ENCODE measurements at places on chromosomes 5 and 9.

DNA sequence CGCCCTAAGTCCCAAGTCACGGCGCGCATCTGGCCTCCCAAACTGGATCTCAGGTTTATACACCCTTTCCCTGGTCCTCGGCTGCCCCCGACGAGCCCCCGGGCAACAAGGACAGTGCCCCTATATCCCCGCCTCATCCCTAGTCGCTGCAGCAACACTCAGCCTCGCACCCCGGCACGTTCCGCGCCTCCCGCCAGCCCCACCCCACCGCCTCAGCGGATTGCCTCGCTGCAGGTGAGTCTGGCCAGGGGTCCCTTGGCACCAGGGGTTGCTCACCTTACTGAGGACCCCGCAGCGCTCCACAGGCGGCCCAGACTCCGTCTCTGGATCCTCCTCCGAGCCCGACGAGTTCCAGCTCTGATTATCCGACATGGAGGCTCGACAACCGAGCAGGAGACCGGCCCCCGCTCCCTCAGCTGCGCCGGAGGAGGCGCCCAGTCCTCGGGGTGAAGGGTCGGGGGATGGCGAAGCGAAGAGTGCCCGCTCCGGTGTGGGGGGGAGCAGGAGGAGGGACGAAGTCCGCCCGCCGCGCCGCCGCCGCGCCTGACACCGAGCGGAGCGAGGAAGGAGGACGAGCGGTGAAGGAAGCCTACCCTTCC, 494 bp downstream of the CERT1 start:
- DNase-seq, result peak; percentile 48

DNA sequence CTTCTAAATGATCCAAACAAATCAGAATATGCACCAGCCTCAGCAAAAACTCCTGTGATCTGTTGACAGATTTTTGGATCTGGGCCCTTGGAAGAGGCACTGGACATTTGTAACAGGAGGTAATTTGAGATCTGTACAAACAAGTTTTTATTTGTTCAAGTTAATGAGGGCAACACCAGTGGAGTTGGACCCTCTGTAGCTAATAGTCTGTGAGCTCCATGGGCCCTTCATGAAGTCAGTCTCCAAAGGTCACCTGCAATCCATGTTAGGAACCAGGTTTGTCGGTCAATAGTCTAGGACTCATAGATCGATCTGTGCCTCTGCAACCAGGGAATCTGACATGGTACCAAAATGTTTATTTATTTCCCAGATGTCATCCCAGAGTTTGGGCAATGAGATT, 40.9 kb downstream of the PAM start:
- no peak for DNase-seq

DNA sequence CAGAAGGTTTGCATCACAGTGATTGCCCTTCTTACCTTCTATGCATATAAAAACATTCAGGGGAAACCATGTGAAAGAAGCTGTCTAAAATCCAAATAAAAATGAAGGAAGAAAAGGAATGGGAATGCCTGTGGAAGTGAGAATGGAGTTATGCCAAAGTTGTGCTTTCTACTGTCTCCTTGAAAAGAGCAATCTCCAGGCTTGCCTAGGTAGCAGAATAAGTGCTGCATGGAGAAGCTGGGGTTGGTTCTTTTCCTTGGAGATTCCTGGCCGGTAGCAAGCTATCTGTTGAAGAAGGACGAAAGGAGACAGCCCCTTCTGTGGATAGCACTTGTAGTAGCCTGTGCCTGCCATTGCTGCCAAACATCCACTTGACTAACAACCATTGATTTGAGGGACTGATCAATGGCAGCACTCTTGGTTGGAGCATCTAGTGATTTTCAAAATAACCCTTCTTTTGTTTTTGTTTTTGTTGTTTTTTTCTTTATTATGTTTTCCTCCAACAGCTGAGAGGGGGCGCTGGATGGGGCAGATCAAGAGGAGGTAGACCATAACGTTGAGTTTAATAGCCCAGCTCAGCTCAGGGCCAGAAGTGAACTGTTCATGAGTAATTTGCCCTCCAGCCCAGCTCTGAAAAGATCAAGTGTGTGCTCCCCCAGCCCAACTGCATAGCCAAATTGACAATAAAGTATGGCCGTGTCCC, 1.6 kb downstream of the PLCXD3 start:
- DNase-seq, result no peak

- DNase-seq, result no peak
These were observed 591.6 kb downstream of the ISL1 start for GRCh38 chr5:51974834-51975233.

- DNase-seq, result no peak
These were observed 22.8 kb upstream of the FCN1 start for GRCh38 chr9:134940236-134941208.

DNA sequence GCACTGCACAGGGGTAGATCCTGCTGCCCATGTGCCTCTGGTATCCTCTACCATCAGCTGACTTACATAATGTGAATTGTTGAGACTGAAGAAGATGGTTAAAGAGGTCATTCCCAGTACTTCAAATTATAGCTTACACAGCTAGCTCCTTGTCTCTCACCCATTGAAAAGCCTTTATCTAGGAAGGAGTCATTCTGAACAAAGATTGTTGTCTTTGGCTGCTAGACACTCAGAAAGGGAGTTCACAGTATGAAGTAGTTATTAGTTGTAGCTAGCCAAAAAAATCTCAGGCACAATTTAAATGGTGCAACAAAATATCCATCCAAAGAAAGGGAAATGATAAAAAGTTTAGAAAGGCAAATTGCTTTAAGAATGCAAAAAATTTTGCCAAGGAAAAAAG, 102.0 kb upstream of the NREP start:
- DNase-seq, result no peak

DNA sequence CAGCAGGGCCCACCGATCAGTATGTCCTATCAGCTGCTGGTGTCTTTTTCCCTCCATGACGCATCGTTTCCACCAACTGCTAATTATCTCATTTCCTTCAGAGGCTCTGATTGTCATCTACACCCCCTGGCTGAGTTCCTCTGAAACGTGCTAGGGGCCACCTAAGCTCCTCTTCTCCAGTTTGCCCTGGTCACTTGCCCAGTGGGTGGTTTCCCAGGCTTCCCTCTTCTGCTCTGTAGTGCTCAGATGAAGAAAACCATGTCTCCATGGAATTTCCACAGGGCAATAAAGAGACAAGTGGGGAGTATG, 65.3 kb downstream of the TSTD2 start:
- DNase-seq, result no peak

GRCh38 chr5:124712731-124713305, 33.6 kb downstream of the ZNF608 start:
- no peak for DNase-seq

- DNase-seq, result no peak
These were observed 392.5 kb downstream of the KDM4C start for GRCh38 chr9:7150153-7150890.

- no peak for DNase-seq
These were observed 201.0 kb downstream of the IRX2 start for GRCh38 chr5:2550509-2550908.

DNA sequence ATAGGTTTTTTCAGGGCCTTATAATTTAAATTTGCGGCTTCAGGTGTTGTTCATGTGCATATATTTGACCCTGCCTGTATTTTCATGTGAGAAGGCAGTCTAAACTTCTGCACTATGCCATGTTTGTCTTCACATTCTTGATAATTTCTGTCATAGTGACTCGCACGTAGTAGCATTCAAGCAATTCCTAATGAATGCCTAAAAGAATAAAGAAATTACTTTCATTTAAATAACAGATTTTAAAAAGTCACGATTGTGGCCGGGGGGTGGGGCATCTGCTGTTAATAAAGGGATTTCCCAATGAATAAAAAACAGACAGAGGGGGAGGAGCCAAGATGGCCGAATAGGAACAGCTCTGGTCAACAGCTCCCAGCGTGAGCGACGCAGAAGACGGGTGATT, 318.0 kb downstream of the ADAMTS6 start:
- no peak for DNase-seq

GRCh38 chr5:72600391-72600981, 93.3 kb upstream of the ZNF366 start:
- no peak for DNase-seq

- DNase-seq, result no peak
These were observed 315 bp upstream of the GPR150 start for GRCh38 chr5:95619514-95620029.

GRCh38 chr5:133754575-133755169, 142.3 kb upstream of the FSTL4 start:
- DNase-seq, result peak; percentile 21

DNA sequence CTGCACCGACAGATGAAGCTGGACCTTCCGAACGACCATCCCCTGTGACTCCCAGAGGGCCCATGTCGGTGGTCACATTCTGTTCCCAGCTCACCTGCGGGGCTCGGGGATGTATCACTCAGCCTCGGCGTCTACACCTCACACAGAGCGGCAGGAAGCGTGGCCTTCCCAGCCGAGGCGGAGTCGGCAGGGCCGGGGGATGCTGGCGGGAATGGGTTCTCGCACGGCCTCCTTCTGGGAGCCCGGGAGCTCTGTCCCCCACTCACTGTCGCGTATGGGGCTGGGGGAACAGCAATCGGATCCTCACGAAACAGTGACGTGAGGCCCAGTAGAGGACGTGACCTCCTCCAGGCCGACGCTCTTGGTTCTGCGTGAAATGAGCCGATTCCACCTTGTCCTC, 20.4 kb downstream of the NACC2 start:
- no peak for DNase-seq

- DNase-seq, result no peak
These were observed 8.4 kb downstream of the ADAMTSL1 start for GRCh38 chr9:18482371-18482770.

DNA sequence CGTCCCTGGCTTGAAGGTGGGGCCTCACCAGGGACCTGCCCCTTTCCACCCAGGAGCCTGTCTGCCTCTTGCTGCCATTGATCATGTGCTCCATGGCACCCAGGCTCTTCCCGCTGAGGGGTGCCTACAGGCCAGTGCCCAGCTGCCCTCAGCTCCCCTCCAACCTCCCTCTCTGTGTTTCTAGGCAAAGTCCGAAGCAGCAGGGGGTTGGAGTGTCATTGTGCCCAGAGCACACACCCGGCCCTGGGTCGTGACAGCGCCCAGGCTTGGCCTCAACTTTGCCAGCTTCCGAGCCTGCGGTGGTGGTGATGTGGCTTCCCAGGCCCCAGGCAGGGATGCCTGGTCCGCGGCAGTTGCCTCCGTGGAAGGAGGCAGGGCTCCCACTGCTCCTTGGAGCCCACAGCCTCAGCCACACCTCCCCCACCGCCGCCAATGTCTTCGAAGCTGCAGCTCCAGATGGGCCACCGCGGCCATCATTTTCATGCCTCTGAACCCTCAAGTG, 52.4 kb downstream of the GTF3C4 start:
- DNase-seq, result no peak

- DNase-seq, result no peak
These were observed 186.0 kb downstream of the PAX5 start for GRCh38 chr9:36847781-36848673.

- DNase-seq, result no peak
These were observed 40.4 kb downstream of the PCSK5 start for GRCh38 chr9:75930730-75931321.

GRCh38 chr9:129750013-129750638, 2.7 kb downstream of the PTGES start:
- no peak for DNase-seq

GRCh38 chr9:133342069-133342406, 5.9 kb downstream of the MED22 start:
- DNase-seq, result no peak

GRCh38 chr9:116369706-116370105, 216.1 kb downstream of the PAPPA start:
- no peak for DNase-seq

- DNase-seq, result no peak
These were observed 519 bp downstream of the HSPA5 start for GRCh38 chr9:125240649-125240999.

- no peak for DNase-seq
These were observed 102.1 kb downstream of the FANCC start for GRCh38 chr9:95215336-95215898.

GRCh38 chr9:87381050-87381711, 116.5 kb upstream of the DAPK1 start:
- no peak for DNase-seq

GRCh38 chr9:28502189-28502588, 928.9 kb upstream of the C9orf72 start:
- DNase-seq, result no peak

DNA sequence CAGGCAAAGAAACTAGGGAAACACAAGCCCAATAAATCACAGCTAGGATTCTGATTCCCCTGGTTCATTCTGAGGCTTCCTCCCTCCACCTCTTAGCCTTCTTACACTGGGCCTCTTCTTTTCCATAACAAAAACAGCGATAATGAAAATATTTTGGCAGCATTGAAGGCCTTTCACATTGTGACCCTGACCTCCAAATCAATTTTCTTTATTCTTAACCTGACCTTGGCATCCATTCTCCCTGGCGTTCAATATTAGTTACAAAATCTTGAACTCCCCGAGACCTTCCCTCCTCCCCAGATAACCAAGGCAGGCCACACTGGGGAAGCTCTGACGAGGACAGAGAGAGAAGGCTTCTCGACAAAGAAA, 399.9 kb downstream of the ZSWIM6 start:
- no peak for DNase-seq

DNA sequence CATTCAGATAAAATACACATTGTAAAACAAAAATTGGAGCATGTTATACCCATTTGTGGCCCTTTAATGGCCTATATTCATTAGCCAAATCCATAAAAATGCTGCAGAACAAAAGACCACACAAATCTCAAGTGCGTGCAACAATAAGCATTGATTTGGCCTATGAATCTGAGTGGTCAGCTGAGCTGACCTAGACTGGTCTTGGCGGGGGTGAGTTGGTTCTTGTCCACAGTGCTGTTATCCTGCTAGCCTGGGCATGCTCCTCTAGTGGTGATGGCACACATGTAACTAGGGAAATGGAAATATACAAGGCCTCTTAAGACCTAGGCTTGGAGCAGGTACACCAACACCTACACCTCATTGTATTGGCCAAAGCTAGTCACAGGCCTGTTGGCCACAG, 122.2 kb upstream of the TBCA start:
- DNase-seq, result no peak

DNA sequence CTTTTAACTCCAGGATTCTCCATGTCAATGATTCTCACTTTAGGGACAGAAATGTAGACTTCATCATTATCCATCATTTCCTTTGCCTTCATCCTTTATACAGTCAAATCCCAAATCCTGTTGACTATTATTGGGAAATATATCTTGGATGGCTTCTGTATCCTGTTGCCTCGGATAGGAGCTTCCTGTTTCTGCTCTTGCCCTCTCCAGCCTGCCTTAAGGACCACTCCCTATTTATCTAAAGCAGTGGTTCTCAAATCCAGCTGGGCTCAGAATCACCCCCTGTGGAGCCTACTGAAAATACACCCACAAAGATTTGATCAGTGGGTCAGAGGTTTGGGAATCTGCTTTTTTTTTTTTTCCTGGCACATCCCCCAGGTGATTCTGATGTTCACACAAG, 8.5 kb downstream of the AFAP1L1 start:
- no peak for DNase-seq

DNA sequence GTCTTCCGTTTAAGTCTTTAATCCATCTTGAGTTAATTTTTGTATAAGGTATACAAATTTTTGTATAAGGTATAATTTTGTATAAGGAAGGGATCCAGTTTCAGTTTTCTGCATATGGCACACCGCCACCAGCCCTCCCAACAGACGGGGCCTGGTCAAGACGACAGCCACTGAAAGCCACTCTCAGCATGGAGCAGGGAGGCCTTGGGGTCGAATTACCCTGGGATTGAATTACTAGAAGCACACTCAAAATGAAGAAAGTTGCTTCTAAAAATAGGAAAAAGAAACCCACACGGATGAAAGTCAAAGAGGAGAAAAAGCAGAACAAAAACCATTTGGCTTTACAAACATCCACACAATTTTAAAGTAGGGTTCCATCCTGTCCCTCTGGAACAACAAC, 586.2 kb upstream of the ADAMTS16 start:
- no peak for DNase-seq
